Stimulated activated CD8-positive, alpha-beta memory T cell treated with anti-CD3 and anti-CD28 coated beads, Interleukin-4, amount 100 ng/mL, for 1 hour (primary cell): ENCODE measurements at places on chromosomes 1 and 21.

DNA sequence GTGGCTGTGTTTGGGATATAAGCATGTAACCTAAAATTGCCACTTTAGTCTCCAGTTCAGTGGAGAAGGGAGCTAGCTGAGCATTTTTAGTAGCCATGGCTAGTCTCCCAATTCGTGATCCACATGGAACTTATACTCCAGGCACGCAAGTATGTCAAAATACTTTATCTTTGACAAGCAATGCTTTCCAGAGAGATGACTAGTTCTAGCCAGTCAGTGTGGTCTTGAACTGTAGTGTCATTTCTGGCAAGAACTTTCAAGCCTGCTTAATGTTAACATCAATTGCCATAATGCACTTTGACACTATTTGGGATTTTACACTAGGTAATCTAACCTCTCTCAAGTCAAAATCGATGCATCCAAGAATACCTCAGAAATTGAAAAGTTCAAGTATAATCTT, 660.0 kb downstream of the PTPRC start:
- no peak for DNase-seq

DNA sequence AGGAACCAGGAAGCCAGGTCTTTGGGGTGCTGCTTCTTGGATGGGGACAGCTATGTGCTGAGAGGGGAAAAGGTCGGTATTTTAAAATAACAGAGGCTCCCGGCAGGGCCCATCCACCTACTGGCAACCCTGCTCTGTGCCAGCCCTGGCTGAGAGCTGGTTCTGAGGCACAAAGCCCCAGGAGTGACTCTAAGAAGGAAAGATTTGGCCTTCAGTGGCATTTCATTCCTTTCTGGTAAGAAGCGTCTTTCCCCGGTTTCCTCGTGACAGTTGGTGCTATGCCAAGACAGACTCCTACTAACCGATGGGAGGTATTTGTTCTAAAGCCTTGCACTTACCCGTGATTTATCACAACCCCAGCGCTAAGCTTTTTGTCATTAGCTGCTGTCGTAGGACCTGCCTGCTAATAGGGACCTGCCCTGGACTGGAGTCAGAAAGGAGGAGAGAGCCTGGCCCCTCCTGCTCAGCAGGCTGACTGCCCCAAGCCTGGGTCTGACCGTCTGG, 123.1 kb upstream of the ADAR start:
- DNase-seq: no peak

- no peak for DNase-seq
Observed at GRCh38 chr1:223751696-223752095, 39.4 kb downstream of the CAPN2 start.

- no peak for DNase-seq
Observed at GRCh38 chr1:117101334-117101733, 20.2 kb downstream of the TRIM45 start.

DNA sequence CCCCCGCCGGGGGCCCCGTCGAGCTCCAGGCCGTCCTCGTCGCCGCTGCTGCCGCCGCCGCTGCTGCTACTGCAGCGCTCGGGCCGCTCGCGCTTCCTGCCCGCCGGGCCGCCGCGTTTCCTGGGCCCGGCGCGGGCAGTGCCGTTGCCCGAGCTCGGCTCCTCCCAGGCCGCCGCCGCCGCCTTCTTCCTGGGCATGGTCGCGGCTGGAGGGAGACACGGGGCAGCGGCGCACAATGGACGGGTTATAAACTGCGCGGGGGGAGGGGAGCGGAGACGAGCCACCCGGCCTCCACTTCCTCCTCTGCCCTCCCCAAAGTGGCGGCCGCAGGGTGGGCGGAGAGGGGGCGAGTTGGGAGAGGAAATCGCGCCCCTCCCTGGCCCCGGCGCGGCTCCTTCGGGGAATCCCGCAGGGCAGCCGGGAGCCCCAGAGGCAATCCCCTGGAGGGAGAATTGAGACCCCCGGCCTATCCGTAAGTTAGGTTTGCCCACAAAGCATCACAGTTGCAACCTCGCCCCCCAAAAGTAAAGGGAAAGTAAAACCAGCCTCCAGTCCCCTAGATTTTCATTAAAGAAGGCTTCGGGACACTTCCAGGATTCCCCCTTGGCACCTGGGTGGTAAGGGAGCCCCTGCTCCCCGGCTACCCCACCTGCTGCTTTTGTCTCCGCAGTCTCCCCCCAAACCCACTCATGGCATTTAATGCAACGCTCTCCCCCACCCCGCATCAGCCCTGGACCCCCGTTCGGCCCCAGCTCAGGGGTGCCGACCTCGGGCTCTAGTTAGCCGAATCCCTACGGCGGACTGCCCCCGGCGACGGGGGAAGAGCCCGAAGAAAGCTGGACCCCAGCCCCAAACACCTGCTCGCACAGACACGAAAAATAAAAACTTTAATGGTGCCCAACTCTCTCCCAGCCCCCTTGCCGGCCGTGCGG, 893 bp downstream of the RCC2 start:
- DNase-seq: no peak
